ENCODE measurements at places on chromosomes 7 and 10.

DNA sequence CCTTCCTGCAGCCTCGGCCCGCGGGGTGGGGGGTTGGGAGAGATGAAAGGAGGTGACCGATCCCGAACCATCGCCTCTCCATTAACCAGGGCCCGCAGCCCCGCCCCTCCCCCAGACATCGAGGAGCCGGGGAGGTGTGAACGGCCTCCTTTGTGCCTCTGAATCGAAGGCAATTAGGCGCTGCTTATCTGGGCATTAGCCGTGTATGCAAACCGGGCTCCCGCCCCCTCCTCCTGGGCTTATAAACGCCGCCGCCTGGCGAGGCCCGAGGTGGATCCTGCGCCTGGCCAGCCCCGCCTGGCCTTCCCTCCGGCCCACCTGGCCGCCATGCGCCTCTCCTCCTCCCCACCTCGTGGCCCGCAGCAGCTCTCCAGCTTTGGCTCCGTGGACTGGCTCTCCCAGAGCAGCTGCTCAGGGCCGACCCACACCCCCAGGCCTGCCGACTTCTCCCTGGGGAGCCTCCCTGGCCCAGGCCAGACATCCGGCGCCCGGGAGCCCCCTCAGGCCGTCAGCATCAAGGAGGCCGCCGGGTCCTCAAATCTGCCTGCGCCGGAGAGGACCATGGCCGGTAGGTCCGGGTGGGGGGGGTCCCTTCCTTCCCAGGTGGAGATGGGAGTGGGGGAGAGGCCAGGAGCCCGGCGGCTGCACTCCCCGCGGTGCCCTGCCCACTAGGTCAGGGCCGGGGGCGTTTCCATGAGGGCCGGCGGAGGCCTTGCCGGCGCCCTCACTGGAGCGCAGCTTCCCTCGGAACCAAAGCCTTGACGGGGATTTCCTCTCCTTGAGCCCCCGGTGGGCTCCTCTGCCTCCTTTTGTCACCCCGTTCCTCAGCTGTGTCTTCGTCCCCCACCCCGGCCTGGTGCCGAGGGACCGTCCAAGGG, at the start of gene VENTX:
TSS of gene VENTX (plus strand) at position 268 of the 878 bp plus-strand sequence. CDS start at position 328, 60 bp downstream.
- no peak for DNase-seq

DNA sequence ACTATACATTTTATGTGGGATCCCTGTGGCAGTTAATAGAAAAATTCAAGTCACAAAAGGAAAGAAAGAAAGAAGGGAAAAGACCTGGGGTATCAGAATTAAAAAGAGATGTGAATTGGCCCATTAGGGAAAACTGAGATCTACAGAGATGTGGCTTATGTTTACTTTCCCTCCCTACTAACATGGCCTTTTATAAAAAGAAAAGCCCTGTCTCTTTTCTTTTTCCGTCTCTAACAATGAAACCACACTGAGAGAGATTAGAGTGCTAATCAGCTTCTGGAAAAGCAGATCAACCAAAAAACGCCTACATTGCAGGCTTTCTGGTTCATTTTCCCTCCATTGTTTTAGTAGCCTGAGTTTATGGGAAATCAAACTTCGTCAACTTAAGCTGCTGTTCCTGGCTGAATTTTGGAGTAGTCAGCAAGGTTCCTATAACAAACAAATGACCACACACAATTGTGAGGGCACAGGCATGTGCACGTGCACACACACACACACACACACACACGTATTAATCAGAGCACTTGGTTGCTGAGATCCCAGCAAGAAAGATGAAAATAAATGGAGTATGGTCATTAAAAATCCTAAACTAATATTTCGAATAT, 235.1 kb downstream of the SORCS1 start:
- no peak for DNase-seq

GRCh38 chr7:137880432-137880831, 33.7 kb upstream of the DGKI start:
- no peak for DNase-seq

- no peak for DNase-seq
Measured at GRCh38 chr10:101566333-101567164, 21.5 kb downstream of the POLL start.

DNA sequence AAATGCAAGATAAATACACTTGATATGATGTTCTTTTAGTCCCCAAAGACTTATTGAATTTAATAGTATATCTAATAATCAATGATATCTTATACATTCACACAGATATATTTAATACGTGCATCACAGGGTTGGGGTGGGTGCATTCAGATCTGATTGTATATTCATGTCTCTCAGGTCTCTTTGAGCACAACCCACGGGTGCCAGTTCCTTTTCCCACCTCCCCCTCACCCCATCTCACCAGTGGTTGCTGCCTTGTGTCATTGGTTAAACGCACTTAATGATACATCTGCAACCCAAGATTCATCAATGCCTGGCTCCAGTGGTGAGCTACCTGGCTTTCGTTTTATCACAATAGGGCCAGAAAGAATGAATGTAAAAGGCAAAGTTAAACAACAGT, 6.2 kb downstream of the LRIT1 start:
- DNase-seq, result no peak

DNA sequence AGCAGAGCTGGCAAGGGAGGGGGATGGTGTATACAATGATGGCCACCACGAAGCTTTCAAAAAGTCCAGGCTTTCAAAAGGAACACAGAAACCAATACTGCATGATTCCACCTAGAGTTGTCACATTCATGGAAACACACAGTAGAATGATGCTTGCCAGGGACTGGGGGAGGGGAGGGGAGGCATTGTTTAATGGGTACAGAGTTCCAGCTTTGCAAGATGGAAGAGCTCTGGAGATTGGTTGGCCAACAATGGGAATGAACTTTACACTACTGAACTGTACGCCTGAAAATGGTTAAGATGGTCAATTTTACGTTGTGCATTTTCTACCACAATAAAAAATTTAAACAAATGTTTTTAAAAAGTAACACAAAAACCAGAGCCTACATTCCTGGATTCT, 104.5 kb upstream of the KDM7A start:
- DNase-seq, result no peak

GRCh38 chr7:44764081-44764480, 15.4 kb downstream of the ZMIZ2 start:
- DNase-seq, result no peak

DNA sequence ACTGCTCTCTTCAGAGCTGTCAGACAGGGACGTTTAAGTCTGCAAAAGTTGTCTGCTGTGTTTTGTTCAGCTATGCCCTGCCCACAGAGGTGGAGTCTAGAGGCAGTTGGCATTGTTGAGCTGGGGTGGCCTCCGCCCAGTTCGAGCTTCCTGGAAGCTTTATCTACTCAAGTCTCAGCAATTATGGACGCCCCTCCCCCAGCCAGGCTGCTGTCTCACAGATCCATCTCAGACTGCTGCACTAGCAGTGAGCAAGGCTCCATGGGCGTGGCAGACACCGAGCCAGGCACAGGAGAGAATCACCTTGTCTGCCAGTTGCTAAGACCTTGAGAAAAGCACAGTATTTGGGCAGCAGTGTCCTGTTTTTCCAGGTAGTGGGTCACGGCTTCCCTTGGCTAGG, 98.1 kb downstream of the SDHAF3 start:
- no peak for DNase-seq

- DNase-seq, result no peak
Measured at GRCh38 chr7:109376576-109376975, 806.9 kb downstream of the DNAJB9 start.

GRCh38 chr10:99358101-99358500, 28.9 kb downstream of the CNNM1 start:
- DNase-seq, result no peak

Measured in vagina (tissue), 2 donors.